Stimulated activated CD4-positive, alpha-beta T cell treated with anti-CD3 and anti-CD28 coated beads, Interleukin-15, amount 100 ng/mL, for 1 hour (primary cell): ENCODE measurements at places on chromosomes 2 and 18.

GRCh38 chr2:138336146-138336545, 165.4 kb upstream of the SPOPL start:
- DNase-seq = no peak

- no peak for DNase-seq
Measured at GRCh38 chr2:64658269-64658668, 4.6 kb upstream of the SERTAD2 start.

GRCh38 chr2:70400539-70400938, 98.7 kb upstream of the FAM136A start:
- DNase-seq = no peak

DNA sequence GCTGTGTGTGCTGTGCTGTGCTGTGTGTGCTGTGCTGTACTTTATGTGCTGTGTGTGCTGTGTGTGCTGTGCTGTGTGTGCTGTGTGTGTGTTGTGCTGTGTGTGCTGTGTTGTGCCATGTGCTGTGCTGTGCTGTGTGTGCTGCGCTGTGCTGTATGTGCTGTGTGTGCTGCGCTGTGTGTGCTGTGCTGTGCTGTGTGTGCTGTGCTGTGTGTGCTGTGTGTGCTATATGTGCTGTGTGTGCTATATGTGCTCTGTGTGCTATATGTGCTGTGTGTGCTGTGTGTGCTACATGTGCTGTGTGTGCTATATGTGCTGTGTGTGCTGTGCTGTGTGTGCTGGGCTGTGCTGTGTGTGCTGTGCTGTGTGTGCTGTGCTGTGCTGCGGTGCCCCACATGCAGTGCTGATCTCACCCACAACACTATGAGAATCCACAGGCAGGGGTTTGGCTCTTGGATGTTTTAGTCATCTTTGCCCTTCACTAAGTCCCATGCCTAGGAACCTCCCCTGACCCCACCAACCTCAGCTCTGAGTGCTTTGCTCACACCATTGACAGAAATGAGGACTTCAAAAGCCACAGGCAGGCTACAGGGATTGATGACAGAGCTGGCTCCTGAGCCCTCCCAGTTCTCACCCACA, 30.5 kb upstream of the MAL start:
- DNase-seq = no peak

- DNase-seq = no peak
Measured at GRCh38 chr2:42195559-42195958, 26.4 kb downstream of the EML4 start.

GRCh38 chr2:205687641-205687956, 5.3 kb downstream of the NRP2 start:
- no peak for DNase-seq

- no peak for DNase-seq
Measured at GRCh38 chr2:169361706-169362117, 622 bp downstream of the LRP2 start.

DNA sequence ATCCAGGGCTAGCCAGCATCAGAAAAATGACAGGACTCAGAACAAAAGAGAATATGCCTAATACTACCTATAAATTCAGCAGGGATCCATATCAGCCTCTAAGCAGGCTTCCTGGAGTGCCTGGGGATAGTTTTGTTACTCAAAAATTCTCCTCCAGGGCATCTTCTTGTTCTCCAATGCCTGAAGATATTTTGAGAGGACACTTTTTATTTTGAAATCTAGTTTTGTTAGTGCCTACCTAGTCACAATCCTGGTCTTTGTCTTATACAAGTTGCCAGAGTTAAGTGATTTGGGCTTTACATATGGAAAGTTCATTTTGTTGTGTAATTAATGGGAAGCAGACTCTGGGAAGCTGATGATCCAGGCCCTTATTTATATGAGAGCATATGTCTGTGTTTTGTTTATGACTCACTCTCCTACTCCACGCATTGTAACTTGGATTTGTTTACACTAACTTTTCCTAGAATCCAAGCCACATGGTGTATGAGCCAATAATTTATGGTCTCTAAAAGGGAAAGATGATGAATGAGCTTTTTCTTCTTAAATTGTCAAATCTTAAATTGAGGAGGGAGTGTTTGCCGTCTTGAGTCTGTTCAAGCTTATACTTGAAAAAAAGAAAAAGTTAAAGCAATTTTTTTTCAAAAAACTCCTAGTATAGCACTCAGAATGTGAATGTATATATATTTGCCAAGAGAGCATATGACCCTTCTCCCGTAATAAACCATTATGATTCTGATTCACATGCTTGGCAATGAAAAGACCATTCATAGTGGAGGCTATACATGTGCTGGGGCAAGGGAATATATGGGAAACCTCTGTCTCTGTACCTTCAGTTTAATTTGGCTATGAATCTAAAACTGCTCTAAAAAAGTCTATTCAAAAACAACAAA, 370.3 kb downstream of the SETBP1 start:
- no peak for DNase-seq
